ENCODE measurements at places on chromosomes 6 and 20.

DNA sequence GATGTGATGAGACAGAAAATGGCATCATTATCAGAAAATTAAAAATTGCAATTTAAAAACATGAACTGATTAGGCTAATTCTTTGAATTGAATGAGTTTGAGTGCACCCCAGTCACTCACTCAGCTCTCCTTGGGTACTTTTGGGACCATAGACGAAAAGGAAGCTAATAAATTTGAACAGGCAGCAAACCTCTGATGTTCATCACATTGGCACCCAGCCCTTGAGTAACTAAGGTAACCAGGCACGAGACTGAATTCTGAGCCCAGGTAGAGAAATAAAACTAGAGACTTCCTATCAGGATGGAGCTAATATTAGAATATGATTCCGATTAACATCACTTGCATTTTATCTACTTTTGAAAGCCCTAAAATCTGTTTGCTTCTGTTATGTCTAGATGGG is 80.9 kb upstream of the ISM1 start:
- no peak for DNase-seq

GRCh38 chr6:16758163-16758975 is 2.9 kb downstream of the ATXN1 start:
- DNase-seq: no peak

DNA sequence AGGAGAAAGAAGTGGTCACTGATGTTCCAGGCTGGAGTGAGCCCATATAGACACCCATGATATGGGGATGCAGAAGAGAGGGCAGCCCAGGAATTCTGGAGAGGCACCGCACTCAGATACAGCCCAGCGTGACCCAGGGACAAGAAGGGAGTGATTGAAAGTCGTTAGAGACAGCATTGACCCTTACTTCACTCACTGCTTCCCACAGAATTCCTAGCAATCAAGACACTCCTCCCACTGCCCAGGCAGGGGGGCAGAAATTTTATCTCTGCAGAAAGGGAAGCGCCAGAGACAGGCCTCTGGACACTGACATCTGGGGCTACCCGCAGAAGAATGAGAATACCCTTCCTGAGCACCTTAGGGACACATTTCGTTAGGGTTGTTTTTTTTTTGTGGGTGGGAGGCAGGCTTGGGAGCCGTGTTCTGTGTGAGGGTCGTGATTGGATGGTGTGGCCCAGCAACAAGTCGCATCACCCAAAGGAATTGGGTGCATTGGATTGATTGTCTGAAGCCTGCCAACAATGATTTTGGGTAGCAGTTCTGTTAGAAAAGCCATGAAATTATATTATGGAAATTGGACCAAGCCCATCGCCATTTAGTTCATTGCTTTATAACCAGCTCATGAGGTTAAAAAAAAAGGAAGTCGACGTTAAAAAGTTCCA is 45.9 kb upstream of the MAP3K4 start:
- DNase-seq: no peak

DNA sequence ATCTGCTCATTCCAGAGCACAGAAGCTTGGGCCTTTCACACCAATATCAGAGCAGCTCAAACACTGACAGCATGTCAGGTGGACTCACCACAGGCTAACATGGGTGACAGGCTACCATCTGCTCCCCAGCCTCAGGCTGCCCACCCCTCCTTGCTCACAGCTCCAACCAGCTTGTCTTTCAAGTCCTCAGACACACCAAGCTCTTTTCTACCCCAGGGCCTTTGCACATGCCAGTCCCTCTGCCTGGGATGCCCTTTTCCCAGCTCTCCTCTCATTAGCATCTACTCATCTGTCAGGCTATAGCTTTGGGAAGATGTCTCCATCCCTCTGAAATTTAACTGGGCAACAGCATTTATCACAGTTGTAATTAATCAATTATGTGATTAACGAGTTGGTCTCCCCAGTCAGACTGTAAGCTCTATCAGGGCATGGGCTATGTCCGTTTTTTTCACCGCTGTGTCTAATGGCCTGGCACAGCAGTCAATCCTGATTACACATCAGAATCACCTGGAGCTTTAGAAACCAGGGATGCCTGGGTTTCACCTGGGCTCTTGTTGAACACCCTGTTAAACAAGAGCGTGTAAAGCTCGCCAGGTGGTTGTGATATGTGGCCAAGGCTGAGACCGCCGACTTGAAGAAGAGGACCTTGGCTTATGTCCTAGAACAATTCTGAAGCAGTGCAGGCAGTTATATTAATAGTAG is 88.9 kb upstream of the MRPS10 start:
- DNase-seq: no peak

- no peak for DNase-seq
Measured at GRCh38 chr6:127980996-127981395, 80.1 kb upstream of the THEMIS start.

DNA sequence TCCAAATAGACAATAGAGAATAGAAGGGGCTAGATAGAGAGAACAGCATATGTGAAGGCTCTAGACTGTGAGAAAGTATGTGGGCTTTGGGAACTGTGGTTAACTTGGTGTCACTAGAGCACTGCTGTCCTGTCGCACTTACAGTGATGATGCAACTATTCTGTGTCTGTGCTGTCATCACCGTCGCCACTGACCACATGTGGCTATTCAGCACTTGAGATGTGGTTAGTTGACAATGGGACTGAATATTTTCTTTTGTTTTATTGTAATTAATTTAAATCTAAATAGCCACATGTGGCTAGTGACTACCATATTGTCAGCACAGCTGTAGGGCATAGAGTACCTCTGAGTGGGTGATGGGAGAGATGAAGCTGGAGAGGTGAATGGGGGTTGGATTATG is 39.0 kb upstream of the IFNGR1 start:
- peak; percentile 13 for DNase-seq

DNA sequence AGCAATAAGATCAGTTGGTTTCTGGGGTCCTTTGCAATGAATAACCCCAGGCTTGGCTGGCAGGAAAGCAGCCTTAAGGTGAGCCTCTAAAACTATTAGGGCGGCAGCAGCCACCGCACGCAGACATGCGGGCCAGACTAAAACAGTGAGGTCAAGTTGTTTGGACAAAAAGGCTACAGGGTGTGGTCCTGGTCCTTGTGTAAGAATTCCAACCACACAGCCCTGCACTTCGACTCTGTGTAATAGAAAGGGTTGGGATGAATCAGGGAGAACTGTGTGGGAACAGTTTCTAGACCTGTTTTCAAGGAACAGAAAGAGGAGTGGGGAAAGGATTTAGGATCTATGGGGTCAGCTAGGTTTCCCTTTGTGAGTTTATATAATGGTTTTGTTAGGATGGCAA is 237.6 kb downstream of the SMOC2 start:
- DNase-seq: no peak

DNA sequence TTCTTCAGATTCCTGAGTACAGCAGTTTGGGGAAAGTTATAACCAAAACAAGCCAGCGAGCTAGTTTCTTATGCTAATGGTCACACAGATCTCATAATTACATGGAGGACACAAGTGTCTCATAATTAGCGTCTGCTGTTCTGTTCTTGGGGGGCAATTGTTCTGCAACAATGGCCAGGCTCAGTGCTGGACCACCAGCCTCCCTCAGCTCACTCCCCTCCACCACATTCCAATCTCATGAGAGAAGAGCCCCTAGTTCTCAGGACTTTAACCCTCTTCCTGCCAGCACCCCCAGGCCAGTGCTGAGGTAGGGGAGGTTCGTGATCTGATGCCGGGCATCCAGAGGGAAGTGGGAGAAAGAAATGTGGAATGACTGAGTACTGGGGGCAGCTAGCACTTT is 20.2 kb upstream of the TOX2 start:
- DNase-seq: no peak

DNA sequence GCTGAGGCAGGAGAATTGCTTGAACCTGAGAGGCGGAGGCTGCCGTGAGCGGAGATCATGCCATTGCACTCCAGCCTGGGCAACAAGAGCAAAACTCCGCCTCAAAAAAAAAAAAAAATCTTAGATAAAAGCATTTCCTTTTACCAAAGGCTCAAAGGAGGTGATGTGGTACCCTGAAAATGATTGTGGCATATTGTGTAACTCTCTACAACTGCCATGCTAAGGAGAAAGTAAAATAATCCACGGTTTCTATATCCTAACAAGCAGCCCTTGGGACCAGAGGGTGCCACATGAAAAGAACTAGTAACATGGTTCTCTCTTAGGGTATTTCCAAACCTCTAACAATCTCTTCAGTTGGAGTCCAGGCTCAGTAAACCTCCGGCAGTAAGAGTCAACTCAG is 38.8 kb upstream of the SLA2 start:
- DNase-seq: no peak

- no peak for DNase-seq
Measured at GRCh38 chr6:1562171-1562955, 47.4 kb upstream of the FOXC1 start.

- DNase-seq: no peak
Measured at GRCh38 chr20:58991715-58992114, 10.7 kb downstream of the NELFCD start.

DNA sequence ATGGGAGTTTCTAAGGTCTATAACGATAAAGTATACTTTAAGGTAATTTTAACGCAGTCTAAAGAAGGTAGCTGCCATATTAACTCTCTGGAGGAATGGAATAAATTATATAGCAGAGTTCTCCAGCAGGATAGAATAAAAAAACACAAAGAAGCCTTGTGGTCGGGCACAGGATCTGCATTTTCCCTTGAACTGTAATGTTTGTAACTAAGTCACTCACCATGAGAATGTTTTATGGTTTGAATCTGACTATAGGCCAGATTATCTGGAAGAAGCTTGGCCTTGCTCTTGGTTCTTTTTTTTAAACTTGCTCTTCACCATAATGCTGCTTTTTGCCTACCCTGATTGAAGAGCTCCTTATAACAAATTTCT is 238.8 kb upstream of the NOX3 start:
- no peak for DNase-seq

GRCh38 chr20:64151633-64152530 is 12.4 kb upstream of the MYT1 start:
- DNase-seq: no peak

GRCh38 chr6:130434174-130434873 is 68.5 kb downstream of the TMEM200A start:
- no peak for DNase-seq

DNA sequence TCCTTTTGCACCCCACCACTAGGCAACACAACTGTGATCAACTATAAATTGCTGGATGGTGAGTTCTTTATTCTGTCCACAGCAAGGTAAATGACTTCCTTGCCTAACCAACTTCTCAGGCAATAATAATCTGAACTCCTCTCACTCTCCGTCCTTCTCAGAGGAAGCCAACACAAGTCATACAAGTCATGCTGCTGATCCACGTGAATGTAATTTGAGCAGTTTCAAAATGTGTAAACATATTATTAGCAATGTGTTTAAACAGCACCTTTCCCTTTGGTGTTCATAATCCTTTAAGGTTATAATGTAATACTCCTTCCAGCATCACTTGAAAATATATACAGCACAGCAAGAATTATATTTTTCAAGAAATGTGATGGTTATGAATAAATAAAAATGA is 127.9 kb downstream of the QRSL1 start:
- DNase-seq: no peak

- no peak for DNase-seq
Measured at GRCh38 chr6:9540534-9541126, 874.2 kb downstream of the TFAP2A start.

DNA sequence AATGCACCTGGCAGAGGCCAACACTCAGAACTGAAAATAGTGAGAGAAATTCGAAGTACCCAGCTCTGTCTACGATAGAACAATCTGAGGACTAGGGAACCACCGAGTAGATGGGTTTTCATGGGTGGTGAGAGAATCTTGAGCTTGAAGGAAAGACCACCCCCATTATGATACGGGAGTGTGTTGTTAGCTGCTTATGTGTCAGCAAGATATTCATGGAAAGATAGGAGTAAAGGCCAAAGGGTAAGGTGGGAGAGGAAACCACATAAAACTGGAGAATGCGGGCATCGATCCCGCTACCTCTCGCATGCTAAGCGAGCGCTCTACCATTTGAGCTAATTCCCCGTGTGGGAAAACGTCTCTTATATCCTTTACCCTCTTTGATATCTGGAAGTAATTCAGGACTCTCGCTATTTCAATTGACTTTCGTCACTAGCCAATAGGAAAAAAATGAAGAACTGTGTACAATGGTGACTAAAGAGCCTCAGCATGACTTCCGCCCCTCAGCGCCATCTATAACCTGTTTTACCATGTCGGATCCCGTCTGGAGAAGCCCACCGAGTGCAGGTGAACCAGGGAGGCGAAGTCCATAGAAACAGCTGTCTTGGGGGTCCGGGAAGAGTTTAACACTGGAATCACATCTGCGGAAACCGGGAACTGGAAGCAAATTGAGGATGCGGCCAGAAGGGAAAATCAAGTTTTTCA is 25.0 kb upstream of the ABT1 start:
- no peak for DNase-seq

DNA sequence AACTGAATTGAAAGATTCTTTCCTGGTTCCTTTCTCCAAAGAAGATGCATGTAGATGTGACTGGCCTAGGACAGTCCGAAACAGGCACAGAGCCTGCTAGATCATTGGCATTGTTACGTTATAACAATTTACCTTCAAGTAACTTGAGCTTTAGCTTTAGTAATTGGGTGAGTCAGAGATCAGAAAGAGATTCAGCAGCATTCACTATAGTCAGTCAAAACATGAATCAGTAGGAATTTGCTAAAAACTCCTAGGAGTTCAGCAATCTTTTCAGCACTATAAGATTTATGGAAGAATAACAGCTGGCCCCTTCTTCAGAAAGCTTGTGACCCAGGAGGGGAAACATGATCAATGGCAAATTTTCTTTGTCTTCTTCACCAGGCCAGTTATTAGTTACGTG is 281.7 kb upstream of the PRDM1 start:
- no peak for DNase-seq

DNA sequence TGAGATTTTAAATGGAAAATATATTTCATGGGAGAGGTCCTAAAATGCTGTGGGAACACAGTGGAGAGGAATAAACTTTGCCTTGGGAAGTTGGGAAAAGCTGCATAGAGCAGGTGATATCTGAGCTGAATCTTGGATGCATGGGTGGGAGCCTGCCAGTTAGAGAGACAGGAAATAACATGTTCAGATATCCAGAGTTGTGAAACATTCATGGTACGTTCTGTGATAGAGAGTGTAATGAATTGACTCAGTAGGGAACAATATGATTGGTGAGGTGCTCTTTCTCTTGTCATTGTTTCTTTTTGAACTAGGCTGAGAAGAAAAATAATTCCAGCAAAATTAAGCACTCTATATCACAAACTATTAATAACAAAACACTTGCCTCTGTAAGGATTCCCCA is 72.8 kb downstream of the RPS12 start:
- no peak for DNase-seq

DNA sequence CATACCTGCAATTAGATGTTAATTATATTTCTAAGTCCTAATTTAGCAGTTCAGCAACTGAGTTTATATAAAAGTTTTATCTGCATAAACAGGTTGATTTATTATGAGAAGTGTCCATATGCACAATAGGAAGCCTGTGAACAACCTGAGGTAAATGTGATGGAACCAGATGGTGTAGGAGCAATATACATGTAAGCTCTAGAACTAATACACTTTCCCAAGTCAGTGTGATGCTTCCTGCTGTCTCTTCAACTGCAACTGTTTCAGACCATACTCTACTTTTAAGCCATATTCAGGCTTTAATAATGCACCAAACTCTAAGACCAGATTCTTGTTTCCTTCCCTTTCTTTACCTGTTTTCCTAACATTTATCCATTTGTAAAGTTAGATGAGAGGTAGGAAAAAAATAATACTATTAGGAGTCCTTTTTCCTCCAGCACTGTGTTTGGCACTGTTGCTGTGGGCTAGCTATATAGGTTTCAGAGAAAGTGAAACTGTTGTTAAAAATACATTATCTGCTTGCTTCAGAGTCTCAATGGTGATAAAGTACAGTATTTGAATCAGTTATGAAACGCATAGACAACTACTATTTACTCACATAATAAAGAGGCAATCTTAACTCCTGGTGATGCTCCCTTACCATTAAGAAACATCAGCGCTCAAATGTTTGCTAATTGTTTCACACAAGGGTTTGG is 1009.3 kb downstream of the GRIK2 start:
- no peak for DNase-seq
